ENCODE measurements at places on chromosomes 16 and 17.

DNA sequence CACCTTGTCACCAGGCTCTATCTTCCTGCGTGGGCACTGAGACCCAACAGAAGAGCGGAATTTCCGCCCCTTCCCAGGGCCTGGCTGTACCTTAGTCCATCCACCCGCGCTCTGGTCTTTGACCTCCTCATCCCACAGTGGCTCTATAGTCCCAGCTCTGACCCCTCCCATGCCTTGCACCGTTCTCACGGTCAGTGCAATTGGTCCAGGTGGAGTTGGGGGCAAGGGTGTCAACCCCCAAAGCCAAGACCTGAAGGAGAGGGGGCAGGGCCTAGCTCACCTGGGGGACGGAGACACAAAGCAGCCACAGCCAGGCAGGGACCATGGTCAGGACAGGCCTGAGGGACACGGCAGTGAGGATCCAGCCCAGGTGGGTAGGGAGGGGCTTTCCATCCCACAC, 944 bp downstream of the CDH16 start:
- no peak for DNase-seq

GRCh38 chr17:68661265-68662036, 60.3 kb upstream of the FAM20A start:
- no peak for DNase-seq

DNA sequence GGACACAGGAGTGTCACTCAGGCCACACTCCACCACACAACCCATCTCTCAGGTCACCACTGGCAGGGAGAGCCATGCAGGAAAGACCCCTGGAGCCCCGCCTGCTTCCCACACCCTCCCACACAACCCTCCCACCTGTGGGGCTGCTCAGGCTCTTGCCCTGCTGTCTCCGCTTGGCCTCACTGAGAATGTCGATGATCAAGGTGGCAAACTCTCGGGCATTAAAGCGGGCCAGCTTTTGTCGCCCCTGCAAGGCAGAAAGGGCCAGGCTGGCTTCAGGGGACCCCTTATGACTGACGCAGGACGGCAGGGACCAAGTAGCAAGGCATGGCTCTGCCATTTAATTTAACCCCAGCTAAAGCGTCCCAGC, 8.5 kb downstream of the TP53I13 start:
- DNase-seq, result no peak

DNA sequence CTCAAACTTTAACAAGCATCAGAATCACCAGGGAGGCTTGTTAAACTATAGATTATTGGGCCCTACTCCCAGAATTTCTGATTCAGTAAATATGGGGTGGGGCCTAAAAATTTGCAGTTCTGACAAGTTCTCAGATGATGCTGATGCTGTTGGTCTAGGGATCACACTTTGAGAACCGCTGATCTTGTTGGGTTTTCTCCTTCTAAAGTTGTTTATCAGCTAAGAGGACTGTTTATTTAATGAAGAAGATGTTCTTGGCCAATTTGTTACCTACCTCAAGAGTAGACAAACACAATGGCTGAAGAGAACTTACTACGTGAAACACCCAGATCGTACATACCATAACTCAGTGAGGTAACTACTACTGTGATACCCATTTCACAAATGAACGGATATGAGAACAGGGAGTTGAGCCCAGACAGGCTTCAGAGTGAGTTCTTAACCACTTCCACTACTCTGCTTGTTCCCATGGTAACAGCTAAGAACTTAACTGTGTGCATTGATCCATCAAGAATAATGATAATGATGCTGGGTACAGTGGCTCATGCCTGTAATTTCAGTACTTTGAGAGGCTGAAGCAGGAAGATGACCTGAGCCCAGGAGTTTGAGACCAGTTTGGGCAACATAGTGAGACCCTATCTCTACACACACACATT, 85.3 kb upstream of the NSRP1 start:
- no peak for DNase-seq

DNA sequence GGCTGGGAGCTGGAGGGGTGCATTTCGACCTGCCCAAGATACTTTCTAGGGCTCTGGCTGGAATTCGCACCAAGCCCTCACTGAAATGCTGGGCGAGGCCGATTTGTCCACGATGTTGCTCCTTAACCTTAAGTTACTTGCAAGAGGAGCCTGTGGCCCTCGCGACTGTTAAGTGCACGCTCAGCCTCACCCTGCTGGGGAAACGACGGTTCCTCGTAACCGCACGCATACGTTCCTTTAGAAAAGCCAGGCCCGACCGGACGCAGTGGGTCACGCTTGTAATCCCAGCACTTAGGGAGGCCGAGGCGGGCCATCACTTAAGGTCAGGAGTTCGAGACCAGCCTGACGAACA, 607 bp upstream of the NCOR1 start:
- no peak for DNase-seq

DNA sequence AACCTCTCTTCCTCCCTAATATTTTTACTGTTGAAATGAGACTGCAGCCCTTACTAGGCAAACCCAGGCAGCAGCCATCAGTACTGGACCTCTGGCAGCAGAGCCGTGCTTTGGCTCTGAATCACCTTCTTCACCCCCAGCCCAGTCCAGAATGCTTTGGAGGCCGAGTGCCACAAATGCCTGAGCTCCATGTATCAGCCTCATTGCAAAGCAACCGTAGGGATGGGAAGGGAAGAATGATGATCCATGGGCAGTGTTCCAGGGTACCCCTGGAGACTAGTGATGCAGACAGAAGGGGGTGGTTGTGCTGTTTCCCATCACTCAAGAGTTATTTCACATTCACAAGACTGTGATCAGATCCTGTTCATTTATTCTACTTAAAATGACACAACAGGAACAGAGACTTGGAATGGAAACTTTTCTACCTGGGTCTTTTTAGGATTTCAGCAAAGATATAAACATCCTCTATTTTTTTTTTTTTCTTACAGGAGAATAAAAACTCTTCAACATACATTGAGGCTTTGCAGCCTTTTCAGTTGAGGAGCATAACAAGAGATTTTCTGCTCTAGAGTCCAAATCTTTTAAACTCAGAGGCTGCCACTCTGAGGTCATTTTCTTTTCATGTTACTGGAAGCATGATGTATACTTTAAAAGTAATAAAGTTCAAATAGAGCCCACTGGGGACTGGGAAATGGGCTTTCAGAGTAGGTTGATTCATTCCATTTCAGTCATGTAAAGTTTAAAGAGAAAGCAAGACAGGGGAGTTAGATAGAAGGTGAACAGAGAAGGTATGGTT, 138.3 kb downstream of the KCNJ2 start:
- DNase-seq, result no peak

DNA sequence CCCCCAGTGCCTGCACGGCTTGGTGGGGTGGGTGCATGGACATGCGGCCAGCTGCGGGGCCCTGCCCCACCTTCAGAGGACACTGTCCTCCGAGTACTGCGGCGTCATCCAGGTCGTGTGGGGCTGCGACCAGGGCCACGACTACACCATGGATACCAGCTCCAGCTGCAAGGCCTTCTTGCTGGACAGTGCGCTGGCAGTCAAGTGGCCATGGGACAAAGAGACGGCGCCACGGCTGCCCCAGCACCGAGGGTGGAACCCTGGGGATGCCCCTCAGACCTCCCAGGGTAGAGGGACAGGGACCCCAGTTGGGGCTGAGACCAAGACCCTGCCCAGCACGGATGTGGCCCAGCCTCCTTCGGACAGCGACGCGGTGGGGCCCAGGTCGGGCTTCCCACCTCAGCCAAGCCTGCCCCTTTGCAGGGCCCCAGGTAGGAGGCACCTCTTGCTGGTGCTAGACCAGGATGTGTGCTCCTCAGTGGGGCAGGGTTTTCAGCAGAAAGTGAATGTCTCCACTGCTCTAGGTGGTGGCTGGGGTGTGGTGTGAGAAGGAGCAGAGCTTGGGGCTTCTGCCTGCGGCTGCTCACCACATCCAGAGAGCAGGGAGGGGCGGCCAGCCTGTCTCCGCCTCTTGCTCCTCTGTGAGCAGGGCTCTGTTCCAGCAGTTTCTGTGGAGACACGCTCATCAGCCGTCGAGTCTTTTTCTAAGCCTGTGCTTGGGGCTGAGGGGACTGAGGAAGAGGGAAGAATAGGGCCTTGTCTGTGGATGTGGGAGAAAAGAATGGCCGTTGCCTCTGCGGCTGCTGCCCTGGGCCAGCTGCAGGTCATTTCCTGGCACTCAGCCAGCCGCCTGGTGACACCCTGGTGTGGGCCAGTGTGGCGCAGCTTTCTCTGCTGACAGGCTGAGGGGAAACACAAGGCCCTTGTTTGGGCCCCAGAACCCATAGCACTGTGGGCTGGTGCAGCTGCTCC, 2.2 kb downstream of the ZNF276 start:
- DNase-seq, result peak; percentile 100

DNA sequence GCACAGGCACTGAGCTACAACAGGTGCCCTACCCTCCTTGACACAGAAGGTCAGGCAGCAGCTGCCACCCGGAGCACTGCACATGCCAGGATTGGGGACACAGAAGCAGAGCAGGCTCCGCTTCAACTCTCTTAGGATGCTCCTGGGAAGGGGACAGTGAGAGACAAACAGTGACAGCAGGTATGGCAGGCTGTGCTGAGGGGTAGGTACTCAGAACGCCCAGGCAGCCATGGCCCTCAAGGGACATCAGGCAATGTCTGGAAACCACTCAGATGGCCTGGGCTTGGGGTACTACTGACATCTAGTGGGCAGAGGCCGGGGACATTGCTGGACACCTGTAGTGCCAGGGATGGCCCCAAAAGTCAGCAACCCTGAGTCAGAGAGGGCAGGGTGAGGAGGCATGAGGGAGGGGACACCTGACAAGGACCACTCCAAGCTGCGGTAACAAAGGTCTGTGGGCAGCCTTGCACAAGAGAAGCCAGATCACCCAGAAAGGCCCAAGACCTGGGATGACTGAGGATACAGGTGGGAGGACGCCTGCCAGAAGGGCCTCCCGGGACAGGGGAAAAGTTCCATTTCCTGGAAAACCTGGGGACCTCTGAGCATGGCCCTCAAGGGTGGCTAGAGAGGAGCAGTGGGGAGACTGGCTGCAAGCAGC, 21.2 kb downstream of the PEMT start:
- no peak for DNase-seq

GRCh38 chr17:28227316-28228108, 91.5 kb upstream of the TMEM97 start:
- no peak for DNase-seq

DNA sequence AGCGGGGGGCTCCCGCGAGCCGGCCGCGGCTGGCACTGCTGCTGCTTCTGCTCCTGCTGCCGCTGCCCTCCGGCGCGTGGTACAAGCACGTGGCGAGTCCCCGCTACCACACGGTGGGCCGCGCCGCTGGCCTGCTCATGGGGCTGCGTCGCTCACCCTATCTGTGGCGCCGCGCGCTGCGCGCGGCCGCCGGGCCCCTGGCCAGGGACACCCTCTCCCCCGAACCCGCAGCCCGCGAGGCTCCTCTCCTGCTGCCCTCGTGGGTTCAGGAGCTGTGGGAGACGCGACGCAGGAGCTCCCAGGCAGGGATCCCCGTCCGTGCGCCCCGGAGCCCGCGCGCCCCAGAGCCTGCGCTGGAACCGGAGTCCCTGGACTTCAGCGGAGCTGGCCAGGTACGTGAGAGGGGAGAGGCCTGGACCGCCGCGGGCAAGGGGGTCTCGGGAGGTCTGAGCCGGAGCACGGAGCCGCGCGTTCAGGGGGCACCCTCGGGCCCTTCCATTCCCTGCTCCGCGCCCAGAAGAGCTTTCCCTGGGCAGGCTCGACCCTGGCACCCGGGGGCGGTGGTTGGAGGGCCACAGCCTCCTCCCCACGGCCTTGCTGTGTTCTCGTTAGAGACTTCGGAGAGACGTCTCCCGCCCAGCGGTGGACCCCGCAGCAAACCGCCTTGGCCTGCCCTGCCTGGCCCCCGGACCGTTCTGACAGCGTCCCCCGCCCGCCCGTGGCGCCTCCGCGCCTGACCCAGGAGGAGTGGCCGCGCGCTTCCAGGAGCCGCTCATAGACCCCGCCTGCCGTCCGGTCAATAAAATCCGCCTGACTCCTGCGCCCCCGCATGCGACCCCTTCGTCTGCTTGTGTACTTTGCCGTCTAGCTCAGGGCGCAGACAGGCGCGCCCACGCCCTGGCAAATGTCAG, 591 bp downstream of the NPW start:
- DNase-seq, result no peak

DNA sequence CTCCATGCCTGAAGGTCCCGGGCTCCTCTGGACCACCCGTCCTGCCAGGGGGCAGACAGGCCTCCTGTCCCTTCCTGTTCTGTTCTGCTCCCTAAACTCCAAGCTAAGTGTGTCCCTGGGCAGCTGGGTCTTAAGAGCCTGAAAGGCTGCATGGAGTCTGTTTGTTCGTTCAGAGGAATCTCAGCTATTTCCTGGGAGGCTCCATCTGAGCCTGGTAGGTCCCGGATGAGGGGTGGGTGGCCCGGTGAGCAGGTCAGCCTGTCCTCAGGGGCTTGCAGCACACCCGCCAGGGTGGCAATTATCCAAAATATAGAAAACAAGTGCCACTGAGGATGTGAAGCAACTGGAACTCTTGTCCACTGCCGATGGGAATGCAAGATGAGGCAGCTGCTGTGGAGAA, 12.6 kb downstream of the ACTG1 start:
- no peak for DNase-seq

DNA sequence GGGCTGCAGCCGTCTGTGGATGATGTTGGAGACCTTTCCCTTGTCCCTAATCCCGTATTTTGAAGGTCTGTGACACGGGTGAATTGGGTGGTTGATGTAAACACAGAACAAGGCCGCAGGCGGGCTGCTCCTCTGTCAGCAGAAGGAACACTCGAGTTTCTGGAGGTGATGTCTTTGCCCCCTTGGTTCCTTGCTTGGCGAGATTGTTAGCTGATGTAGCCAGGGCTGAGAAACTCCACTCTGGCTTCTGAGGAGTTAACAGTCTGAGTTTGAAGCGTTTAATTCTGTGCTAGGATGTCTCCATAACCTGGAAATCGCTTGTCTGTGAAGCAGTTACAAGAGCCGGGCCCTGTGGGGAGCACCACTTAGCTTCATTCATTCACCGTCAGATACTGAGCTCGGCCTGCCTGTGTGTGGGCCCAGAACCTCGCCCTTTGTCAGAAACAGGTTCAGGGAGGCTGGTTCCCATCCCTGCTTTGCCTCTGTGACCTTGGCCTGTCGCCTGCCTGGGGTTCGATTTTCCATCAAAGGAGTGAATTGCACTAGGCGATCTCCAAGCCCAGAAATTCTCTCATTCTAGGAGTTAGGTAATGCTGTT, 1.3 kb downstream of the MAPK8IP3 start:
- DNase-seq, result no peak

- DNase-seq, result no peak
These were observed 864 bp upstream of the CTCF start for GRCh38 chr16:67561501-67561823.

- DNase-seq, result no peak
These were observed 3.5 kb upstream of the ABR start for GRCh38 chr17:1183171-1183873.

GRCh38 chr16:239948-240277, 5.3 kb downstream of the FAM234A start:
- peak; percentile 71 for DNase-seq

GRCh38 chr17:21008160-21008915, 34.5 kb downstream of the USP22 start:
- DNase-seq, result no peak

DNA sequence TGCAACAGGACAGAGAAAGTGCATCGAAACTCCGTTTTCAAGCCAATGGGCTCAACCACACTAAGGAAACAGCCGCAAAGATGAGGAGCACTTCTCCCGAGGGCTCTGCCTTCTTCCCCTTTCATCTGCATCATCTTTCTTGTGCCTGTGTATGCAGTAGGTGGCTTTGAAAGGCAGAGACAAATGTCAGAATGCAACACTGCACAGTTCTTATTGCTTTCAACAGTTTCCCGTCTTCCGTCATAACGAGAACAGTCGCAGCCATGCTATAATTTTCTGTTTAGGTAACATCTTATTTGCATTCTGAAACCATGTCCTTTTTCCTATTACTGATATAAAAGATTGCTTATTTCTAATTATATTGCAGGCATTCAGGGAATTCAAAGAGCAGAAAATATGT, 205.2 kb downstream of the SLC39A11 start:
- no peak for DNase-seq

All from globus pallidus (tissue), 1 donor.